ENCODE measurements at places on chromosomes 12 and 14.

- DNase-seq, result no peak
Observed at GRCh38 chr14:75566752-75567151, 11.7 kb upstream of the FLVCR2 start.

DNA sequence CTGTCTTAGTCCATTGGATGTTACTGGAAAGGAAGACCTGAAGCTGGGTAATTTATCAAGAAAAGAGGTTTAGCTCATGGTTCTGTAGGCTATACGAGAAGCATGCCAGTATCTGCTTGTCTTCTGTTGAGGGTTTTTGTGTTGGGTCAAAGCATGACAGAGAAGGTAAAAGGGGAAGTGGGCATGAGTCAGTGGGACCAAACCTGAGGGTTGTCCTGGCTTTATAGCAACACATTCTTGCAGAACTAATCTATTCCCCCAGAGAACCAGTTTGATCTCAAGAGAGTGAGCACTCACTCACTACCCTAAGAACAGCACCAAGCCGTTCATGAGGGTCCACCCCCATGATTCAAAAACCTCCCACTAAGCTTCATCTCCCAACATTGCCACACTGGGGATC, 19.0 kb upstream of the KRAS start:
- DNase-seq, result peak; percentile 98

DNA sequence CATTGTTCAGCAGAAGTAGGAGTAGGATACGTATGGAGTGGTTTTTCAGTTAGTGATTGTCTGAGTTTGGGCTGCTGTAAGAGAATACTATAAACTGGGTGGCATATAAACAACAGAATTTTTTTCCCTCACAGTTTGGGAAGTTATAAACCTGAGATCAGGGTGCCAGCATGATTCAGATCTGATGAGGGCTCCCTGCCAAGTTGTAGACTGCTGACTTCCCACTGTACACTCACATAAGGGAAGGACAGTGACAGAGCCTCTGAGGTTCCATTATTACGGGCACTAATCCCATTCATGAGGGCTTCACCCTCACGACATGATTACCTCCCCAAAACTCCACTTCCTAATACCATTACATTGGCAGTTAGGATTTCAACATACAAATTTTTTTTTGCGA, 50.7 kb downstream of the ACSM4 start:
- peak; percentile 8 for DNase-seq

DNA sequence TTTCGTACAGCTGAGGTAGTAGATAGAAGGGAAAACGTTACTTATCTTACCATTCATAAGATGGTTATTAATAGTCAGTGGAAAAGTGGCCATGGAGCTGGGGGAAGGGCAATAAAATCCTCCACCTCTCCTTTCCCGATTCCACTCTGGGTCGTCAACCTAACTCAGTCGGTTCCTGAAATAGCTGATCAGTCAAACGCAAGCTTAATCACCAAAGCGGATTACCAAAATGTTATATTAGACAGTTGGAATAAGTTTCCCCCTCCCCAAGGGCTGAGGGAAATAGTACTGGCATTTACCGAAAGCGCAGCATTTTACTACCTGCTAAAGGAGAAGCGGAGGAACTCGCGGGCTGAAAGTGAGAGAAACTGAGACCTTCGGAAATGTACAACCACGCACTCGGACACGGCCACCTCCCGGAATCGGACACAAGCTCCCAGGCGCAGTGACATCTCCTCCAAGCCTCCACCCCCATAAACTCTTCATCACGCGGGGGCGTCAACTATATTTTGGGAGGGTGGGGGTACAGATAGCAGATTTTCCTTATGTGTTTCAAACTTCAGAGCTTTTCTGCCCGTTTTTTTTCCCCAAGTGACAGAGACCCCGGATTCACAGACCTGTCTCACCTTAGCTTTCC, 1.2 kb downstream of the PPM1H start:
- peak; percentile 6 for DNase-seq

GRCh38 chr12:5506821-5507231, 74.9 kb downstream of the NTF3 start:
- no peak for DNase-seq

GRCh38 chr12:89529738-89530137, 3.9 kb upstream of the POC1B start:
- peak; percentile 78 for DNase-seq

- no peak for DNase-seq
Observed at GRCh38 chr14:31027847-31028246, 1.7 kb upstream of the STRN3 start.

- DNase-seq, result no peak
Observed at GRCh38 chr12:121114806-121115205, 17.9 kb upstream of the P2RX7 start.

DNA sequence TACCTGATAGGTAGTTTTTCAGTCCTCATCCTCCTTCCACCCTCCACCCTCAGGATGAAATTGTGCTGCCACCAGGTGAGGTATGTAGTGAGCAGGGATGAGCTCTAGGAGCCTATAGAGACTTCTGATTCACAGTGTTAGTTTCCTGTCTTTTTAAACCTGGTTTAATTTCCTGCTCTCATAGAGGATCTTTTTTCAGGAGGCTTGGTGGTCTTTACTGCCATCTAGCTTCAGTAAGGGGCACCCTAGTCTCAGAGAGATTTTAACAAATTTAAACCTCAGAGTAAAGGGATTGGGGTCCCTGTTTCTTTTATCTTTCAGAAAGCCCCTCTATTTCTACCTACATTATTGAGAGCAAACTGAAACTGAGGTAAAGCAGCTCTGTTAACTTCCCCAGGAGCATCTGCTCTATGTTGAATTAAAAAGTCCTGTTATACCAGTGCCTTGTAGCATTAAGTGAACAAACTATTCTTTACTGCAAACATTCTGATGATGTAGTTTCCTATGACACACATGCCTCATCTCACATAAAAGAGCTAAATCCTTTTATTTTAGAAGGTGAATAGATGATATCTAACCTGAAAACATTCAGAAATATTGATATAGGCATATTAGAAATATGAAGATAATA, 172.2 kb upstream of the DDHD1 start:
- peak; percentile 4 for DNase-seq

All from NB4 (cell line).